ENCODE measurements at places on chromosomes 4 and X.

- no peak for DNase-seq
These were observed 120.4 kb upstream of the SLC34A2 start for GRCh38 chr4:25535278-25535677.

- DNase-seq = no peak
These were observed 327 bp downstream of the PNPLA4 start for GRCh38 chrX:7926914-7927258.

- no peak for DNase-seq
These were observed 284.5 kb upstream of the CTSO start for GRCh38 chr4:156238171-156238570.

DNA sequence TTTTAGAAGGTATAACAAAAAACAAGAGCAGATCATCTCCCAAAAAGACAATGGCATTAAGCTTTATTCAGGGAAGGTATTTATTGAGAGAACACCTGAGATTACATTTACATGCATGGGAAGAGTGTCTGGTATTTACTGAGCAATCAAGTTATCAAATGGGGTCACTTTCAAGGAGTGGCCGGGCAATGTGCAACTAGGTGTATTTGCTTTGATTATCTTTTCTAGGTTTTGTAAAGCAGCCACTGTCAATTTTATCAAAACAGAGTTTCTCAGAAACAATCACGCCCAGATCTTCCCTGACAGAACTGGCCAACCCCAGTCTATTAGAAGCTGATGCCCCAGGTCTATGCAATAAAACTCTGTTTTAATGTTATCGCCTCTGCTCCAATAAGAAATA lies 169.5 kb downstream of the GLRA2 start:
- DNase-seq = no peak

- DNase-seq = no peak
These were observed 2047.9 kb downstream of the ARAP2 start for GRCh38 chr4:34196375-34196774.

DNA sequence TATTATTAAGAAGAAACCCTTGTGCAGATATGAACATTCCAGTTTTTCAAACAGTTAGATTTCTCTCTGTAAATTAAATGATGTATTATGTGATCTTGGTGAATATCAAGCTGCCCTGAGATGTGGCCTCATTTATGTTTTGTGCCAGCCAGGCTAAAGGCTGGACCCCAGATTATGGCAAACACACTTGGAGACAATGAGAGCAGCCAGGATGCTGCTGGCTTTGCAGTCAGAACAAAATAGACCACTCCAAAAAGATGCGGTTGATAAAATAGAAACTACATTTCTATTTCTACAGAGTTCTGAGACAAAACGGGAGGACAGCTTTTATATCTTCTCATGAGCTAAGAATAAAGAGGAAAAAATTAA lies 296.5 kb downstream of the PPP3CA start:
- no peak for DNase-seq

GRCh38 chr4:26120098-26120825 lies 200.6 kb upstream of the RBPJ start:
- DNase-seq = no peak

GRCh38 chrX:83022020-83022419 lies 486.1 kb upstream of the POU3F4 start:
- no peak for DNase-seq

DNA sequence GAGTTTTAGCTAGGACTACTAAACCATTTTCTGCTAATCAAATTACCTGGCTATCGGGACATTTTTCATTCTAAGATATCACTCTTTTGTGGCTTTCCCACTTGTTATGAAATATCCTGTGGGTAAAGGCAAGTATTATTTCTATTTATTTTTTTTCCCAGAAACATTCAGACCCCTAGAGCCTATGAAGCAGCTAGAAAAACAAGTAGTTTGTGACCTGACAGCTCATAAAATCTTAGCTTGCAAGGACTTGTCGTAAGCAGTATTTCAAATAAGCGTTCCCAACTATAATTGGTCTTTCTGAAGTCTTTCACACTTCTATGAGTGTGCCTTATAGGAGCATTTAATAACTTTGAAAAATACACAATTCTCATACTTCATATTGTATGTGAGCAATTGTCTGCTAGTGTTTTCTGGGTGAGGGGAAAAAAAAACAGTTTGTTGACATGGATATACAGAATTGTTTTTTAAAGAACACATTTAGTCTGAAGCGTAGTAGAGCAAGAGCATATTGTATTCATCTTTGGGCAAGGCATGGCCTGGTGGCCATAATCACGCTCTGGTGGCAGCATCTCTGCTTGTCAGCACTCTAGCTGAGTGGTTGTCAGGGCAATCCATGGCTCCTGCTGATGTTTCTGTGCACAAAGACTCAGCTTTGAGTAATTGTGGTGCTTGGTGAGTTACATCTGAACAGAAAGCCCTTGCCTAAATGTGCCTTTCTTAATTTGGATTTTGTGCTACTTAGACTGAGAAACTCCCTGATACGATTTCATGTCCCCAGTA lies 2.6 kb downstream of the MCUB start:
- DNase-seq = no peak

DNA sequence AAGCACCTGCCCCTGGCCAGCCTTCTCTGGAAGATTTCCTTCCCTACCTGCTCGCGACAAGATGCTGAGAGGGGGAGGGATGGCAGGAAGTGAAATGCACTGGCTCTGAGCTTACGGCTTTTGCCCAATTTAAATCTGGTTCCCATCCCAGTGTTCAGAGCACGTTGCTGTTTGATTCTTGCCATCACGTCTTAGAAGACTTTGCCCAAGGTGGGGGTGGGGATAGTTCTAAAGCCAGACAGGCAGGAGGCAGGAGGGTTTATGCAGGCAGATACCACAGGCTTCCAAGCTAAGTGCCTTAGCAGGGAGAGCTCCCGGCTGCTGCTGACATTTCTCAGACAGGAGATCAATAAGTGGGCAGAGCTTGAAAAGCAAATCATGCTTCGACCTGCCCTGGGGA lies 393.9 kb downstream of the MID1IP1 start:
- no peak for DNase-seq

- DNase-seq = no peak
These were observed 71.2 kb upstream of the TLR2 start for GRCh38 chr4:153612878-153613277.

GRCh38 chr4:73674451-73674919 lies 54.2 kb upstream of the RASSF6 start:
- DNase-seq = no peak

GRCh38 chrX:38347136-38347535 lies 5.3 kb upstream of the OTC start:
- no peak for DNase-seq

GRCh38 chrX:39473812-39474211 lies 623.9 kb downstream of the BCOR start:
- no peak for DNase-seq

DNA sequence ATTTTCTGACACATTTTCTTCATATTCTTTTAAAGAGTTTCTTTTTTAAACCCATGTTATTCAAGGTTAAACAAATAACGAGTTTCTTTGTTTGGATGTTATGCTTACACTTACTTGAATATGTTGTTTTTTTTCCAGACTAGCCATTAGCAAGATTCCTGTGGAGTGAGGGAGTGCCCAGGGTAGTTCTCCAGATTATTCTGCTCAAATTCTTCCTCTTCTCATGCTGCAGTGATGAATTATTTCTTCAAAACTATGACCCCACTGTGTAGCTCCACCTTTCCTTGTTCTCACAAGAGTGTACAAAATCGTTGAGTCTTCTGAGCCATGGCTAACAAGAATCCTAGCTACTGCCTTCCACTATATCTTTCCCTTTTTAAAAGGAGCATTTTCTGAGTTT lies 134.1 kb upstream of the ELOVL6 start:
- no peak for DNase-seq

DNA sequence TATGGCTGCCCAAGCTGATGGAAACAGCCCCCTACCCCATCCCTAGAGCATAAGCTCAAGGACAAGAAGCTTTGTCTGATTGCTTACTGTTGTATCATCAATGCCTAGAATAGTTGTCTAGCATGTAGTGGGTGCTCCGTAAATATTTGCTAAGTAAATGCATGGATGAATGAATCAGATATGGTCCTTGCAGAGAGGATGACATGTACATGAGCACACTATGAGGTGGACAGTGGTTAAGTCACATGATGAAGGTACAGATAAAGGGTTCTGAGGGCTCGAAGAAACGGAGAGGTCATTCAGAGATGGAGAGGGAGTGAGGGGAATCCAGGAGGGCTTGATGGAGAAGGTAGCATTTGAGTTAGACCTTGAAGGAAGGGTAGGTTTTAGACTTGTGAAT lies 214.2 kb downstream of the RBMX2 start:
- no peak for DNase-seq

GRCh38 chr4:90219822-90220221 lies 92.6 kb downstream of the CCSER1 start:
- no peak for DNase-seq

GRCh38 chrX:44957848-44958247 lies 84.9 kb downstream of the KDM6A start:
- no peak for DNase-seq

GRCh38 chr4:22179124-22179874 lies 230.7 kb upstream of the KCNIP4 start:
- DNase-seq = no peak

DNA sequence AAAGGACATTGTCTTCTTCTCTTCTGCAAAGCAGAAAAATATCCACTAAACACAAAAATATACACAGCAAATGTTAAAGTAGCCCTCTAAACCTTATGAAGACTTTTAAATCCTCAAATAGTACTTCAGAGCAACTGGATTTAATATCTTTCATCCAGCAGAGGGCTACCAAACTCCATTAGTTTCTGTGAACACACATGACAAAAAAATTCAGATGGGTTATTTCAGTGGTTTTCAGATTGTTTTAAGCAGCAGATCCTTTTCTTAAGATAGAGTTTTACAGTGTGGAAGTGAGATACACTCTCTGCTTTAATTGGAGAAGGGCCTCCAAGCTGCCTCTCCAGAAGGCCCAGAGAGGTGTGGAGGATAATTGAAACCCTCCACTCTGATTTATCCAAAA lies 56.7 kb downstream of the ANK2 start:
- no peak for DNase-seq

DNA sequence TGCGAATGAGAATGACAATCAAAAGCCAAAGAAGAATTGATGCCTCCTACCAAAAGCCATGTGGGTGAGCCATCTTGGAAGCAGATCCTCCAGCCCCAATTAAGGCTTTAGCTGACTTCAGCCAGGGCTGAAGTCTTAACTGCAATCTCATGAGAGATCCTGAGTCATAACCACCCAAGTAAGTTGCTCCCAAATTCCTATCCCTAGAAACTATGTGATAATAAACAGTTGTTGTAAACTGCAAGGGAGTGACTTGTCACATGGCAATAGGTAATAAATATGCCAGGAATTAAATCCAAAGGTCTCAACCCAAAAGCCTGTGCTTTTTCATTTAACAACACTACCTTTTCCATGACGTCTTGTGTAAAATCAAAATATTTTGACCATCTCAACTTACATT lies 154.2 kb upstream of the TBL1X start:
- DNase-seq = no peak

DNA sequence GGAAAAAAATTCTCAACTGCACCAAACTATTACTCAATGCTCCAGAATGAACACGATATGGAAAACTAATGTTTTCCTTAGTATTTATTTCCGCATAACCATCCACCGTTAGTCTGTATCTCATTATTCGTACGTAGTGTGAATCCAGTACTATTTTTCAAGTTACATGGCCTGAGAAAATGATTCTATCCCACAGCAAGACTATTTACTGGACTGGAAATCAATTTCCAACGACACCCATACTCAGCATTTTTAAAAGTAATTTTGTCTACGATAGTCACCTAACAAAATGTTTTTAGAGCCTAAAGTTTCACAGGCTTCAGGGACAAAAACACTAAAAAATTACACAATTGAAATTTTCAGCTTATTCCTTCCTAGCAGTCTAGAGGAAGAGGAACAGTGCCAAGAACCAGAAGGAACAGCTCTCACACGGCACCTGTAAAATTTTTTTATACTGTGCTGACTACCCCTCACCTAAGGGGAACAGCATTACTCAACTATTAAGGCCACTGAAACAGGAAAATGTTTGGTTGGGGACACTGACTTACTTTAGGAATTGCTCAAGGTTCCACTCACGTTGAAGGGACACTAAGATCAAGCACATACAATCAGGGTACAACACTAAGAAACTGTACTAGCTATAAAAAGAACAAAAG lies 9.6 kb downstream of the UBE2D3 start:
- no peak for DNase-seq

GRCh38 chr4:62193761-62194160 lies 993.6 kb downstream of the ADGRL3 start:
- DNase-seq = no peak

DNA sequence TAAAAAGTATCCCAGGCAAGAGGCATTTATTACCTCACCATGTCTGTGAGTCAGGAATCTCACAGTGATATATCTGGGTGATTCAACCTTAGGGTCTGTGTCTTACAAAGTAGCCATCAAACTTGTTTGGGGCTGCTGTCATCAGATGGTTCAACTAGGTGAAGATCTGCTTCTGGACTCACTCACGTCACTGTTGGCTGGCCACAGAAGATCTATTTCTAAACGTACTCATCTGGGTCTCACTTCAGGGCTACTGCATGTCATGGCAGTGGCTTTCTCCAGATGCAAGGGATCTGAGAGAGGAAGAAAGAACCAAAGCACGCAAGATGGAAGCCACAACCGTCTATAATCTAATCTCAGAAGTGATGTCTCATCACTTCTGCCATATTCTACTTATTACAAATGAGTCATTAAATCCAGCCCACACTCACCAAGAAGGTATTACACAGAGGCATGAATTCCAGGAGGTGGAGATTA lies 267.8 kb upstream of the ANKRD50 start:
- no peak for DNase-seq

- DNase-seq = no peak
These were observed 24.7 kb downstream of the ACE2 start for GRCh38 chrX:15576019-15576418.

DNA sequence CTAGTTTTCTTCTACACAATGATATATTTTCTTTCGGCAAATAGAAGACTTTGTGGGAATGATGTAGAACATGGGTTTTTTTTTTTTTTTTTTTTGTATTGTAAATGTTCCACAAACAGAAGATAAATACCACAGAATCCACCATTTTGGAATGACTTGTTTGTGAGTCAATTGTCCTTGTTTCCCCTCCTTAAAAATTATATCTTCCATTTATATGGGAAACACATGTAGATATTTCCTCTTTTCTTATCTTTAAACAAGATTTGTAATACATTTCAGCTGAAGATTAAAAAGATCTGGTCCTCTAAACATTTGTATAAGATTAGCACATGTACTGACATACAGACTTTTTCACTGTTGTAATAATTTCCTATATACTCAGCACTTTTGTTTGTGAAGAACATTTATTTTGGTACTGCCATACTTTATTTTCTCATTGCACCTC lies 304.6 kb downstream of the SPRY1 start:
- no peak for DNase-seq

DNA sequence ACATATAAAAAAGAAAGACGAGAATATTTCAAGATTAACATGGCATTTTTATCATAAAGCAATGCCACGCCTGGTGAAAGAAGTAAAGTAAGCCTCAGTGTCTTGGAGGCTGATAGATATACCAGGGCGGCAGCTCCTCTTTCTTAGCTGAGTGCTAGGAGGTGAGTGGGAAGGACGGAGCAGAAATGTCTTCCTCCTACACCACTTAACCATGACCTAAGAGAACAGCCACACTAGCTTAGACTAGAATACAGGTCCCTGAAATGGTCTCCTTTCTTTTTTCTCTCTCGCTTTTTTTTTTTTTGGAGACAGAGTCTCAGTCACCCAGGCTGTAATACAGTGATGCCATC lies 75.0 kb downstream of the NAF1 start:
- DNase-seq = no peak

- no peak for DNase-seq
These were observed 189.2 kb upstream of the GK2 start for GRCh38 chr4:79597266-79597665.

- no peak for DNase-seq
These were observed 19.8 kb upstream of the FAM9A start for GRCh38 chrX:8820910-8821527.

GRCh38 chr4:145319751-145320150 lies 139.4 kb upstream of the OTUD4 start:
- no peak for DNase-seq

All from CD4-positive, alpha-beta memory T cell (primary cell).